Activated T-cell treated with anti-CD3 and anti-CD28 coated beads, Interleukin-2, amount 50 U/mL, for 1 hour (primary cell): ENCODE measurements at places on chromosomes 3 and 15.

- no peak for DNase-seq
Measured at GRCh38 chr3:58884453-58884852, 165.4 kb downstream of the CFAP20DC start.

DNA sequence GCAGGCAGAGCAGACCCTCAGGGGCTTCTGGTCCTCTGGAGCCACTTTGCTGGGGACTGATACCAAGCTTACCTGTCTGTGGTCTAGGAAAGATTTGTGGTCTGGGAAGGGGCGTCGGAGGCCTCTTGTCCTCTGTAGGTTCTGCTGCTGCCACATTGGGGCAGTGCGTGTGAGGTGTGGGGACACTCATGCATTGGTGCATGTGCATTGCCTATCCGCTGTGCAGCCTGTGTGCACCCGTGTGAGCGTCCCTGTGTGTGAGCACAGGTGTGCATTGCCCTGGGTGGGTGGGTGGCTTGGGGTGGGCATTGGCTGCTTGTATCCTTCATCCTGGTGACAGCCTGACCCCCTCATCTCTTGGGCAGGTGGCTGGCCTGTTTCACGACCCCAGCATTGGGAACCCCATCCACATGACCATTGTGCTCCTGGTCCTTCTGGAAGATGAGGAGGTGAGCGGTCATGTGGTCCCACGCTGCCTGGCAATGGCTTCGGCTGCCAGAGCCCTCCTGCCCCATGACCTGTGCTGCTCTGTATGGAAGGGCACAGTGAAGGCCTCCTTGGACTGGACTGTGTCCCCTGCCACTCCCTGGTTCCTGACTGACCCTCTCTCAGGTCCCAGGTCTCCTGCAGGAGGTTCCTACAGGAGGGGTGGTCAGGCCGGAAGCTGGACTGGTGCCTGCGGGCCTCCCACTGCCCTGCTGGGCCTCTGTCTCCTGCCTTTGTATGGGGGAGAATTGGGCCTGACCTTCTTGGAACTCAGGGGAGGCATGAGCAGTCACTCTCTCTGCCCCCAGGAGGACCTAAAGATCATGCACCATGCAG, 41.5 kb downstream of the SAXO2 start:
- no peak for DNase-seq

- DNase-seq: no peak
Measured at GRCh38 chr3:10391391-10391790, 70.5 kb upstream of the SEC13 start.

DNA sequence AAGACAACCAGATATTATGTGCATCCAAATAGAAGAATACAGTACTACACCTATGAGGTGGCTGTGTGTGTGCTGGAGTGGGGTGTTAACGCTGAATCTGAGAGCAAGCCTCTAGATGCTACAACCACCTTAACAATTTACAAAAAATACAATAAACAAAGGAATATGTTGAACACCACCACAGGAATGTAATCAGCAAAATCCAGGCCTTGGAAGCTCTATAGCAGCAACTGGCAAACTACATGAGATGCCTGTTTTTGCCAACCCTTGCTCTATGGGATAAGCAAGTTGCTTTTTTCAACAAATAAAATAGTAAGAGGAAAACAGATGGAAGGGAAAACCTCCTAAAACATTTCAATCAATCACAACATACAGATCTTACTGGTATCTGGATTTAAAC, 23.9 kb downstream of the SLTM start:
- DNase-seq: no peak

- no peak for DNase-seq
Measured at GRCh38 chr3:17656264-17656663, 86.2 kb downstream of the TBC1D5 start.

DNA sequence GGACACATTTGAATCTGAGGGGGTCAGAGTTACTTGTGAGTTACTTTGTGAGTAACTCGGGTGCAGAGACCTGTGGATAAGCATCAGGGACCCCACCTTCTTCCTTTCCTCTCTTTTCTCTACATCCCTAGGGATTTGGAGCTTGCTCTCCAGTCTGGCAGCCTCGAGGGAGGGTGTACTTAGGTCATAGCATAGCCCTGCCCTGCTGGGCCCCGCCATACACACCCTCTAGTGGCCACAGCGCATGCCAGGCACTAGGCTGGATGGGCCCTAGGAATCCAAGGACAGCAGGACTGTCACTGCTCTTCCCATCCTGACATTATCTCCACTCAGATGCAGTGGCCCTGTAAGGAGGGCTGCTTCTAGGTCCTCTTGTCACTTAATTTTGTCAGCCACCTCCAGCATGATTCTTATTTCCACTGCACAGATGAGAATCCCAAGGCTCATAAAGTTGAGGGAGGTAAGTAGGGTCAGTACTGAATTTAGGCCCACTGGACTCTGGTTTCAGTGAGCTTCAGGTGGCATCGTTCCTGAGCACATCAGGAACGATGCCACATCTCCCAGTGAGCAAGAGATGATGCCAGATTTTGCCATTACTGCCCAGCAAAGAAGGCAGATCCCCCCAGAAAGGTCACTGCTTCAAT, 3.6 kb upstream of the SMAD6 start:
- no peak for DNase-seq

DNA sequence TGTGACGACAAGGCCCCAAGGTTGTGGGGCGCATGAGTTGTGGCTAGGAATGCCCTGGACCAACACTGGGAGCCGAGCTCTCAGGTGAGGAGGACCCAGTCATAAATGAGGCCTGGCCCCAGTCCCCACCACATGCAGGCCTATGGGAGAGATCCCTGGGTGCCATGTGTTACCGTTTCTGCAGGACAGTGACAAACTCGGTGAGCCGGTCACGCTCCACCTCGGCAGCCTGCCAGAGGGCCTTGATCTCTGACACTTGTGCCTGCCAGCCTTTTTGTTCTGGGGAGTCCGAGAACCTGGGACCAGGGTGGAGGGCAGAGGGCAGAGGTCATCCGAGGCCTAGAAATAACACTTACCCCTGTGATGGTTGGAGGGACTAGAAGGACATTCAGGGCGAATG, 27.7 kb upstream of the HHATL start:
- DNase-seq: no peak

- DNase-seq: no peak
Measured at GRCh38 chr3:12425850-12426579, 58.3 kb upstream of the TSEN2 start.

DNA sequence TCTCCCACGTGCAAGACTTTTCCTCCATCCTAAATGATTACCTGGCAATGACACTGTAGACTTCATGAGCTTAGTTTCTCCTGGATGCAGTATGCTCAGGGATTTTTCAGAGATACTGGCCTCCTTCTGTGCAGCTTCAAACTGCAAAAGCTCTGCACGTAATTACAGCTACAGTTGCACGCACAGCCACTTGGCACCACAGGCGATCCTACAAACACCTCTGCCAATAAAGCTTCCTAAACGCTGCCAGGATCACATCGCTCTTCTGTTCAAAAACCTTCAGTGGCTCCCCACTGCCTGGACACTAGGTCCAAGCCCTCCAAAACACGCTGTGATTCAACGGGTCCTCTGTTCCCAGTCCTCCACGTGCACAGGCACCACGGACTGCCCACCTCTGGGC, 49.5 kb downstream of the NUP210 start:
- DNase-seq: no peak

GRCh38 chr3:80580146-80580545, 812.3 kb upstream of the ROBO1 start:
- DNase-seq: no peak

DNA sequence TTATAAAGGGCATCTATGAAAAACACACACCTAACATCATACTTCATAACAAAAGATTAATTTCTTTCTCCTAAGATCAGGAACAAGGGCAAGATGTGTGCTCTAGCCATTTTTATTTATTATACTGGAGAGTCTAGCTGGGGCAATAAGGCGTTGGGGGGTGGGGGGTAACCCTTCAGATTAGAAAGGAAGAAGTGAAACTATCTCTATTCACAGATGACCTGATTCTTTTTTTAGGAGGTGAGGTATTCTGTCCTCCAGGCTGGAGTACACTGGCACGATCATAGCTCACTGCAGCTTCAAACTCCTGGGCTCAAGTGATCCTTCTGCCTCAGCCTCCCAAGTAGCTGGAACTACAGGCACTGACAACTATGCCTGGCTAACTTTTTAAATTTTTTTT, 89.5 kb upstream of the MANF start:
- no peak for DNase-seq

GRCh38 chr3:183555541-183556081, at the start of gene KLHL6:
Gene KLHL6 (minus strand): TSS chr3:183555706. CDS start chr3:183555653, 53 bp downstream.
- peak; percentile 72 for DNase-seq

GRCh38 chr3:36512555-36512954, 132.3 kb downstream of the STAC start:
- DNase-seq: no peak

DNA sequence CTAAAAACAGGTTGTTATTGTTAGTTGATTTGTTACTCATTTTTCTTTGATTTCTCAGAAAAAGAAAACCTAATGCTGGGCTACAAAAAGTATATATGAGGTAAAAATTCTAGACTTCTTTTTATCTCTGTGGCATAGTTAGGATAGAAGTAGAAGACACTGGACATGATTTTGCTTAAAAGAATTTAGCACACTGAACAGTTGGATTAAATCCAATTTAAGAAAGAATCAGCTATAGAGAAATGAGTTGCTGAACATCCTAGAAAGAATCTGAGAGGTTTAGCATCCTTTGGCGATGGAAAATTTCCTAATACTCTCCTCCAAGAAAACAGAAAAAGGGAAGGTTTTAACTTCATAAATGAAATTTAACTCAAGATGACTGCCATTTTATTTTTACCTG, 259.7 kb downstream of the TBL1XR1 start:
- no peak for DNase-seq

DNA sequence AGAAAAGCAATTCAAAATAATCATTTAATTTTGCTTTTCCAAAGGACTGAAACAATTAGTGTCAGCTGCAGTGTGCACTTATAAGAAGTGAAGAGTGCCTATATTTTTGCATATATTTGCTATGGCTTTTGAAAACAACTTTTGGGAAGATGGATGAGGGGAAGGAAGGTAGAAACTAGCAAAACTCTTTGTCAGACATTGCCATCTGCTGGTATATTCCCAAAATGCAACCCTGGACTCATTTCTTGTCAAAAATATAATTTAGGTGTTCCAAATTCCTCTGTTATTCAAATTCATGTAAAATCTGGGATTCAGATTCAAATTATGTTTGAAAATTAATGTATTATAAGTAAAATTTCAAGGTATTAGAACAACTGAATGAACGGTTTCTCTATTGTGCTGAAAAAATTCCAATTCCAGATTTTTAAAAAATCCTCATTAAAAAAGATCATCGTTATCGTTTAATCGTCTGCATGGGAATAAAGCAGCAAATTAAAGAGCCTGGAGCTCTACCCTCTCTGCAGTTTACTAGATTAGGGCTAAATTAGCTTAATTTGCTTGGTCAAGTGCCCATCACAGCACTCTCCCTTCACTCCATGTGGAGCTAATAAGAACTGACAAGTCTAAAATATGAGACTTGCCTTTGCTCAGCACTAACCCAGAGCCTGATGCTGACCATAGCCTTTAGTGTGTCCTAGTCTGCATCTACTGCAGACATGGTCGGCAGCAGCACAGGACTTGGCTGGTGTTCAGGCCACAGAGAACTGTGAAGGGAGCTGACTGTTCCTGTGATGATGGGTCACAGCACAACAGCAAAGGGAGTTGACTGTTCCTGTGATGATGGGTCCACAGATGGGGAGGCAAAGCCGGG, 67.9 kb upstream of the MITF start:
- DNase-seq: no peak

DNA sequence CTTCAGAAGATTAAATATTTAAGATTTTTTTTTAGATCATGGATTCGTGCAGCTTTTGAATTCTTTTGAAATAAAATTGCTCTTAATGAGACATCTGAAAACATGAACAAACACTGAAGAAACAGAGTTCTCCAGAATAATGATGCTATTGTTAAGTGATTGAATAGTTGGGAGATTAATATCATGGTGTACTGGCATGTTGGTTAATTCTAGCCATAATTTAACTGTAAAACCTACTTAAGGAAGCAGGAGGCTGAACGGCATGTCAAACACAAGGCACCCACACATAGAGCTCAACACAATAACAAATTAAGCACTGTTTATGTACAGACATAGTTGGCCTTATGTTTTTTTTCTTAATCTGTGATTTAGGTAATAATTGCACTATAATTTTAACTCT, 185.6 kb downstream of the RBMS3 start:
- DNase-seq: no peak

- no peak for DNase-seq
Measured at GRCh38 chr15:48748535-48748934, 62.3 kb downstream of the CEP152 start.
